ENCODE measurements at places on chromosomes 7 and 10.

DNA sequence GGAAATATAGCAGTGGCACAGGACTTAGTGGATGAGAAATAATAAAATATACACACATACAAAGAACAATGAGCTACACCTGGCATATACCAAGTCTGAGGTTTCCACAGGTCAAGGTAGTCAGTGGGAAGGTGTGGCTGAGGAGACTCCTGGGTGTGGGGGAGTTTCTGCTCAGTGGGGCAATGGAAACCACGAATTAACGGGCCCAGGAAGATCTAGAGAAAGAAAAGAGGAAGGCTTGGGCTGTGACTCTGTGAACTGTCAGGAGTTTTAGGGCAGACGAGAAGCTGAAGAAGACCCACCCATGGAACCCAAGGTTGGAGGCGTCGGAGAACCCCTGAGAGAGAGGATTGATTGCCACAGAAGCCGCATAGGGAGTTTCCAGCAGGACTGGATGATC, 196.5 kb downstream of the HERPUD2 start:
- DNase-seq = no peak

- no peak for DNase-seq
Measured at GRCh38 chr7:93856323-93856722, 34.2 kb downstream of the TFPI2 start.

- DNase-seq = no peak
Measured at GRCh38 chr7:41256186-41256945, 446.5 kb downstream of the INHBA start.

- DNase-seq = peak; percentile 71
Measured at GRCh38 chr10:72097448-72098300, 9.3 kb upstream of the SPOCK2 start.

DNA sequence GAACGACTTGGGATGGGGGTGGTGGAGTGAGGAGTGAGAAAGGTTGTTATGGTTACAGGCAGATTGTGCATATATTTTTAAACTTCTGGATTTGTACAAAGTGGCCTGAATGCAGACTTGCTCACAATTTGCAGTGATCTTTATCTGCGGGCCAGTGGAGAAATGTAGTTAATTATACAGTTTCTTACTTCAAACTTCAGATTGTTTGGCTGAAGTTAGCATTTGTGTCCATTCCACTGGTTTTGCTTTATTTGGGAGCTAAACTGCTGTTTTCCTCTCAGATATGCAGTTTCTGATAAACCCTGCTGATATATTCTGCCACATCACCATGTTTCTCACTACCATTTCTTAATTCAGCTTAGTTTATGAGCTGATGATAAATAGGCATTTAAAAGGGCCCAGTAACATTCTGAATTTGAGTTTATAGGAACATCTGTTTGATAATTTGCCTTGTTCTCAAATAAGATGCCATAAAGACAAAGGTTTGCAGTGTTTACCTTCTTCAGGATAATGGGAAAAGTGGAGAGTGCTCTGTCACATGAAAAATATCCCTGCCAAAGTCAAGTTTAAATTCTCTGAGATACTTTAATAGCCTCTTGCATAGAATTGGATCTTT, 170.1 kb downstream of the ST7 start:
- DNase-seq = no peak

Data from NCI-H146 (cell line).